Right hindlimb (tissue), 1 donor: ENCODE measurements at places on chromosomes 3 and 15.

DNA sequence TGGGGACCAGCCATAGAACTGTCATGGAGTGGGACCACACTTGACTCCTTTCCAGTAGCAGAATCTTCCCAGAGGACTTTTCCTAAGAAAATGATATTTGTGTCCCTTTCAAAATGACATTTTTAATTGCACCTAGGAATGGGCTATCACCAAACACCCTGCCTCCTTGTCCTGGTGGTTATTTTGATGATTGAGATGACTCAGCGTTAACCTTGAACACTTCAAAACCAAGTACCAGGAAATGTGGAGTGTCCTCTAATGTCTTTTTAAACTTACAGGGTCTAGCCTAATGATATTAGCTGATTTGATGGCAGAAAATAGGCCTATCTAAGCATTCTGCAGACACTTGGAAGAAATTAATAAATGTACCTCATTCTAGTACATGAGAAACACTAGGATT is 90.7 kb downstream of the HHLA2 start:
- no peak for DNase-seq

DNA sequence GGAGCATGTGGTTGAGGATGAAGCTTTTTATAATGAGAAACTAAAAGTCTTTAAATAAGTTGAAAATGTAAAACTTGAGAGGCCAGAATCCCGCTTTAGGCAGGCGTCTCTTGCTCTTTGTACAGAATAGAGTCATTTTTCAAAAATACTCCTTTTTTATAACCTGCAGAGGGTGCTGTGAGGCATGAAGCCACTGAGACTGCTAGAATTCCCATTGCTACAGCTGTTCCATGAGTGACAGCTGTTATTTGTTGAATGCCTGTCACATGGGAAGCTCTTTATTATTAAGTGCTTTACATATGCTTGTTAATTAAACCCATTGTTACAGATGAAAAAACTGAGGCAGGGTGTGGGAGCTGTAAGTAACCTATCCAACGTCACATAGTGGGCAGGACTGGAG is 18.5 kb downstream of the MINAR1 start:
- no peak for DNase-seq

DNA sequence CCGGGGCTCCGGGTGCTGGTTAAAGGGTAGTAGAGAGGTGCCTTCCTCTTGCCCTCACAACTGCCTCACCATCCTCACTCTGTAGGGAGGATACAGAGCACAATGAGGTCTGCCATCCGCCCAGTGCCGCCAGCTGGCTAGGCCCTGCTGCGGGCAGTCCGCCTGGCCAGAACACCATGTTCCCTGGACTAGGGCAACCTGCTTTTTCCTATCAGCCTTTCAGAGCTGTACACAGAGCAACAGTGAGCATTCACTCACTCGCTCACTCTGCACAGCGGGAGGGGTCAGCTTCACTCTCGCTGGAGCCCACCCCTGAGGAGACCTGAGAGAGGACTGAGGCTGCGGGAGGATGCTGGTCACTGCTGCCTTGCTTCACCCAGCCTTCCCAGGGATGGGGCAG is 218.7 kb upstream of the CHRNA7 start:
- DNase-seq, result no peak

GRCh38 chr15:92883163-92883875 is 16.8 kb upstream of the CHD2 start:
- peak; percentile 54 for DNase-seq

DNA sequence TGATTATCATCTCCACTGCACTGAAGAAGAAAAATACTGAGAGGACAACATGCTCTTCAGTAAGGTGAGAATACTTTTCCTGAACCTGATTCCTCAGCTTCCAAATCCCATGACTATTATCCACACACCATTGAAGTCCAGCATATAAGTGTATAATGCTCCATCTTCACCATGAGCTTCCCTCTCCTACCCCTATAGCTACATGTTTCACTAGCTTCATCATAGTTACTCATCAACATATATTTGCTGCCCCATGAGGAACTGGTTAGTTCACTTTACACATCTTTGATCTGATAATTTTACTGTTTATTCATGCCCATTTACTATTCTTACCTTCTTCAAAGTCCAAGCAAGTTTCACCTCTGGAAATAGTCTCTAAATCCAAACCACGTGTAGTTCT is 908.5 kb upstream of the SEMA6D start:
- no peak for DNase-seq

DNA sequence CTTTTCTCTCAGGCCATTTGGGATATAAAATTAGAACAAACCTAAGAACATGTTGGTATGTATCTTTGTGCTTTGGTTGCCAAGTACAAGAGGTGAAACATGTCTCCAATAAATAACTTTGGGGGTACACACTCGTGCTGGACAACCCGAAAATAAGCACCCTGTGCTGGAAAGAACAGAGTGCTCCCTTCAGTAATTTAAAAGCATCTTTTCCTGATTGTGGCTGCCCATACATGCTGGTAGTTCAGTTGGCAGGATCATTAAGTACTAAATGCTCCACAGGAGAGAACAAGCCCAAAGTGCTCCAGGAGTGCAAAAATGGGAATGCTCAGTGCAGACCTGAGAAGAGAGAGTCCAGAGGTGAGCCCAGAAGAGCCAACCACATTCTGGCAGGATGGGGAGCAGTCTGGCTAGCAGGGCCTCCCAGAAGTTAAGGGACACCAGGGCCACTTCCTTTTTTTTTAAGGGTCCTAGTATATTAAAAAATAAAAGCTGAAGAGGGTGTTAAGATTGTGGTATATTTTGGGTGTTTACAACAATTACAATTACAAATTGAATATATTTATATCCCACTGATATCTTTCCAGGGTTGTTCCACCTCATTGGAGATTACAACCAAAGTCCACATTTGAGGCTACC is 48.6 kb upstream of the SSR3 start:
- DNase-seq, result no peak

- peak; percentile 46 for DNase-seq
Observed at GRCh38 chr3:124033360-124034015, 41.6 kb upstream of the ROPN1 start.

DNA sequence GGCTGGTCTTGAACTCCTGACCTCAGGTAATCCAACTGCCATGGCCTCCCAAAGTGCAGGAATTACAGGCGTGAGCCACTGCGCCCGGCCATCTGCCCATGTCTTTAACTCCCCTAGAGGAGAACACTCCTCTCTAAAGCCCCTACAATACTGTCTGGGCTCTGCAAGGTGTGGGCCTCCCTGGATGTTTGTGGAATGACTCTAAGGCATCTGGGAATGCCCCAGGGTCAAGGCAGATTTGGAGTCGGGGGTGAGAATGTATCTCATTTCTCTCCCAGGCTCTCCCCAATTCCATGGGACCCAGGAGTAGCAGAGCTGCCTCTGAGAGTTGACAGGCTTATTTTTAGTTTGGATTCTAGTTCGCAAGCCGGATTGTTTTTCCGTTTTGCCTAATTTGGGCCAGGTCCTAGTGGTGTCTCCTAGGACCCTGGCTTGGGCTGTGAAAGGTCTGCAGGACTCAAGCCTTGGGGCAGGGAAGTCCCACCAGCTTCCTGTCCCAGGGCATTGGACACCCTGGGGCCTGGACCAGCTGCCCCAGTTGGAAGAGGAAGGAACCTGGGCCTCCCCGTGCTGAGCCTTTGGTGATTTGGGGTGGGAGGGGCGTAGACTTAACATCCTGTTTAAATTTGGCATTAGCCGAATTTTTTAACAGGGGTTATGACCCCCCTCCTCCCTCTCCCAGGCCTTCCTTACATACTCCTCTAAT is 53.5 kb downstream of the MAGEF1 start:
- peak; percentile 73 for DNase-seq

DNA sequence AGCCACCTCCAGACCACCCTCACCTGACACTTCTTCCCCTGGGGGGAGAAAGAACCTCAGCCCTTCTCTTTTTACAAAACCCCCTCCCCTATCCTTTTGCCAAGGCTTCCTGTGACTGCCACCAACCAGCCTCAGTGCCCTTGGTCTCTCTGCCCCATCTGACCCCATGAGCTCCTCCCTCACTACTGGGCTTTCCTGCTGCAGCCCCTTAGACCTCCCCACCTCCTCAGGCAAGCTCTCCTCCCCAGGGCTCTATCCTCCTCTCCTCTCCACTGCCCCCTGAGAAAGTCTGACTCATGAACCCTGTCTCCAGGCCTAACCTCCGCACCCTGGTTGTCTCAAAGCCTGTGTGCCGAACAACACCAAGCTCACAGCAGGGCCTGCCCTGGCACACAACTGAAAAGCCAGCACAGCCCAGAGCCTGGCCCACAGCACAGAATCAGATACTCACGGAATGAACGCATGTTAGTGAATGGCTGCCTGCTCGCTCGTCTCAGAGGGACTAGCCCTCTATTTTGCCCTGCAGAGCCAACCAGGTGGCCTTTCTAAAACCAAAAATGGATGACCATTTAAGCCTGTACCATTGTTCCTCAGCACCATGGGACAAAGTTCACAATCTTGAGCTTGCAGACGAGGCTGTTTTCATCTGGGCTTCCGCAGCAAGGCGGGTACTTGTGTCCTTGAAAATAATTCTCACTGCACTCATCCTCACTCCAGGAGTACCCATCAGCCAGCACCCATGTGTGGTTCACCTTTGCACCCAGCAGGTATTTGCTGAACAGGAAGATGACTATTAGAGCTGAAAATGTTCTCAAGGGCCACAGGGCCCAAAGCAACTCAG is 1.7 kb downstream of the CHDH start:
- no peak for DNase-seq
